ENCODE measurements at places on chromosomes 4 and X.

- no peak for DNase-seq
Measured at GRCh38 chr4:88489100-88489761, 32.3 kb downstream of the HERC5 start.

- DNase-seq: no peak
Measured at GRCh38 chr4:113419631-113420030, 341.9 kb downstream of the CAMK2D start.

DNA sequence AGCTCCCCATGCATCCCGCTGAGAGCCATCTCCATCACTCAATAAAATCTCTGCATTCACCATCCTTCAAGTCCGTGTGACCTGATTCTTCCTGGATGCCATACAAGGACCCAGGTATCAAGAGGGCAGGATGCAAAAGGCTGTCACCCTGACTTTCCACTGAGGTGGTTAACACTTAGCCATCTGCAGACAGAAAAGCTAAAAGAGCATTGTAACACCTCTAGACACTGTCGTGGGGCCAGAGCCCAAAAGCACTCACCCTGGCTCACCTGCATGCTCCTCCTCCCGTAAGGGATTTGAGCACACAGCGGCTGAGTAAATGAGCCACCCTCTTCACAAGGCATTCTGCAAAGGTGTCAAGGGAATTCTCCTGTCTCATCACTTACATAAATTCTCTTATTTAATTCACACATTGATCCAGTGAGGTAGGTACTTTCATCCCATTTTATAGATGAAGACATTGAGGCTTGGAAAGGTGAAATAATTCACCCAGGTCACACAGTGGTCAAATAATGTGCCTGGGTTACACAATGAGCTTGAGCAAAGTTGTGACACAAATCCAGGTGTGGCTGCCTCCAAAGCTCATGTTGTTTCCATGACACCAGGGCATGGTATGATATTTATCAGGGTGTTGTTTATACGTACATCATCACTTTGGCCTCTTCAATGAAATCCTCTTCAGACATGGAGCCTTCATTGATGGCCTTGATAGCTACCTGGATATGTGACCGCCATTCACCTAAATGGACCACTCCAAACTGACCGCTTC is 48.0 kb downstream of the TXK start:
- no peak for DNase-seq

DNA sequence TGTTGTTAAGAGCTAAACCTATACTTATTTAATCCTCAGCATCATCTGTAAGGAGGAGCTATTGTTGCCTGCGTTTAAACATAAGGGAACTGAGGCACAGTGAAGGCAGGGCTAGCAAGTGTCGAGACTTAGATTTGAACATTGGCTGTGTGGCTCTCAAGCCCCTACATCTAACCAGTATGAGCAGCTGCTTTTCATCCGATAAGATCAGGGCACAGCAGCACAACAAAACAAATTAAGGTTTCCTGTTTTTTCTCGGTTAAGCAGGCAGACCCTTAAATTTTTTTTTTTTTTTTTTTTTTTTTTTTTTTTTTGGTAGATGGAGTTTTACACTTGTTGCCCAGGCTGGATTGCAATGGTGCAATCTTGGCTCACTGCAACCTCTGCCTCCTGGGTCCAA is 35.6 kb downstream of the RAB40A start:
- DNase-seq: no peak

- DNase-seq: no peak
Measured at GRCh38 chr4:88690355-88690754, 7.3 kb downstream of the NAP1L5 start.

- DNase-seq: no peak
Measured at GRCh38 chrX:78109458-78109857, 5.4 kb downstream of the PGK1 start.

DNA sequence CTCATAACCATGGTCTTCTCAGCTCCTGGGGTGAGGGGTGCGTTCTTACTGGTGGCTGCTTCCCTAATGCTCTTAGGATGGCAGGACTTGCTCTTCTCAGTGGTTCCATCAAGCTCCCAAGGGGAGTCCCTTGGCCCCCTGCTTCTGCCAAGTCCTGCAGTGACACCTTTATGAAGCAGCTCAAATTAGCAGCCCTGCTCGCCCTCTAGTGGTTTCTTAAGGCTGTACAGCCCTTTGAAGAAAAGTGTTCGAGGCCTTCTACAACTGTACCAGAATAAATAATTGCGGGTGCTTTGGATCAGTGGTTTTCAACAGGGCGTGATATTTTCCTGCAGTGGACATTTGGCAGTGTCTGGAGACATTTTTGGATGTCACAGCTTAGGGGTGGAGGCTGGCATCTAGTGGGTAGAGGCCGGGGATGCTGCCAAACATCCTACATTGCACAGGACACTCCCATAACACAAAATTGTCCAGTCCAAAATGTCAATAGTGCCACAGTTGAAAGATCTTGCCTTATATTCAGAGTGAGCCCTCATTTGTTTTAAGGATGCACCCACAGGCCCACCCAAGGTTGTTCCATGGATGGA is 204.7 kb upstream of the S100G start:
- DNase-seq: peak; percentile 15

GRCh38 chrX:155747520-155747919 is 133.6 kb upstream of the VAMP7 start:
- no peak for DNase-seq

- no peak for DNase-seq
Measured at GRCh38 chrX:81304563-81304962, 102.7 kb downstream of the SH3BGRL start.

DNA sequence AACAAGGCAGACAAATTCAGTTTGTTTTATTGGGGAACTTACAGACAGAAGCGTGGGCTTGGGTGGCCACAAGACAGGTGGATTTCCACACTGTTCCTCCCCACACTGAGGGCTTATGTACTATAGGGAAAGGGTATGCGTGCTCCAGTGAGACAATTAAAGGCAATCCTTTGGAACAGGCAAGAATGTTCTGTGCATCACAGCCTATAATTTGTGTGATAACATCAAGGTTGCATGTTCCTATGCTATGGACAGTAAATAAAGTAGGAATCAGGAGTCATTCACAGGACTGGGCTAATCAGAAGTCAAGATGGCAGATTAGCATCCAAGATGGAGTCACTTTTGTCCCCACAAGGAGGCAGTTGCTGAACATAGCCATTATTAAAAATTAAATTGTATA is 84.6 kb upstream of the TRIM2 start:
- DNase-seq: no peak

- DNase-seq: no peak
Measured at GRCh38 chrX:154371789-154372300, 2.6 kb downstream of the FLNA start.

DNA sequence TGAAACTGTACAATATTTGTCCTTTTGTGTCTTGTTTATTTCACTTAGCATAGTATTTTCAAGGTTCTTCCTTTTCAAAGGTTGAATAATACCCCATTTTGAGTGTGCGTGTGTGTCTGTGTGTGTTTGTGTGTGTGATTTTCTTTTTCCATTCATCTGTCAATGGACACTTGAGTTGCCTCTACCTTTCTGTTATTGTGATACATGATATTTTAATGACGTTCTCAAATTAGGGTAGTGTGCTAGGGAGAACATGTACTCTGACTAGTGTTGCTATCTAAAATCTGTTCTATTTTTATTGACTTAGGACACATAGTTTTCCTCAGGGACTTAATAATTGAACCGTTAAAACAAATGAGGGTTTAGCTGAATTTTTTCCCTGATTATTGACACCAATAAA is 9.9 kb downstream of the MMRN1 start:
- DNase-seq: no peak

GRCh38 chr4:8773124-8773931 is 98.3 kb downstream of the HMX1 start:
- DNase-seq: no peak

GRCh38 chr4:60938181-60938580 is 261.9 kb upstream of the ADGRL3 start:
- no peak for DNase-seq

- DNase-seq: no peak
Measured at GRCh38 chr4:62797221-62797620, 1597.1 kb downstream of the ADGRL3 start.

DNA sequence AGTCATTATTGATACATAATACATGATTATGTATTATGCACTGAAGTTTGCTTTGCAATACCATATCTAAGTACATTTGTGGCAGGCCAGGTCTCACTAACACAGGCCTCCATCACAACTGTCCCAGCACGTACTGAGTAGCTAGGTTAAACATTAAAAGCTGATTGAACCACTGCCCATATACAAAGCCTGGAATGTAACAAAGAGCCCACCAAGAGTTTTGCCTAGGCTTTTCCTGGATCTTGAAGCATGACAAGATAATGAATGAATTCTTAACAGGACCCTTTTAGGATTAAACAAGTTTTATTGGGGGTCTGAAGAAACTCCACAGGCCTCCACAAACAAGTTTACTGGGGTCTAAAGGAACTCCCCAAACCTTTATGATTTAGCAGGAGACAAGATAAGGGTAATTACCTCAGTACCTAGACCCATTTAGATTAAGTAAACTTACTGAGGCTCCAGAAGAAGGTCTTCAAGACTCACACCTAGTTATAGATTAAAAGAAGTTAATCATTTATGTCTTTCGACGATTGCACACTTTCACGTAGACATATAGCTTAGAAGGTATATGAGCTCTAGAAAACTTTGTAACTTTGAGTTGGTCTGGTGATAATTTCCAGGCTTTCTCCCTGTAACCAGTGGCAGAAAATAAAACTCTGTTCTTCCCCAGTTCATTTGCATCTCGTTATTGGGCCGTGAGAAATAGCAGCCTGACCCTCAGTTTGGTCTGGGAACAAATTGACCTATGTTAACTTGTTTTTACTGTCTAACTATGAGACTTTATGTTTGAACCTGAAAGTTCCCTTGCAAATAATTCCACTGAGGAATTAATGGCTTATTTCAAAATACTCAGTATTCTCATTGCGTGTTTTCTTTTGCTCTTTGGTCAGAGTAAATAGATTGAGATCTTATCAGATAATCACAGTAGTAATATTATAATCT is 84.8 kb downstream of the PHEX start:
- DNase-seq: no peak

DNA sequence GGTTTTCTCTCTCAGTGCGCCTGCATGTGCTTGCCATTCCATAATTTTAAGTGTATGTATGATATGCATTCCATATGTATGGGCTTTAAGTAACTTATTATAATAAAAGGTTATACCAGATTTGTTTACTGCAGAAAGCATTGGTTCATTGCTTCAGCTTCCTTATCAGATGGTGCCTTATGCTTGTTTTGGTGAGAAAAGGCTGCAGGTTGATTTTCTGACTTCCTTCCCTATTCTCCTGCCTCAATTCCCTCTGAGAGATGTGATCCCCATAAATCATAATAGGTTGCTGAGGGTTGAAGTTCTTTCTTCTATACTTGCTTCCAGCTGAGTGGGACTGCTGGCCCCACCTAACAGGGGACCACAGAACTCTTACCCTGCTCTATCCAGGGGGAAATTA is 10.3 kb upstream of the CEP135 start:
- DNase-seq: no peak

GRCh38 chr4:17981063-17981462 is 40.5 kb downstream of the LCORL start:
- no peak for DNase-seq

DNA sequence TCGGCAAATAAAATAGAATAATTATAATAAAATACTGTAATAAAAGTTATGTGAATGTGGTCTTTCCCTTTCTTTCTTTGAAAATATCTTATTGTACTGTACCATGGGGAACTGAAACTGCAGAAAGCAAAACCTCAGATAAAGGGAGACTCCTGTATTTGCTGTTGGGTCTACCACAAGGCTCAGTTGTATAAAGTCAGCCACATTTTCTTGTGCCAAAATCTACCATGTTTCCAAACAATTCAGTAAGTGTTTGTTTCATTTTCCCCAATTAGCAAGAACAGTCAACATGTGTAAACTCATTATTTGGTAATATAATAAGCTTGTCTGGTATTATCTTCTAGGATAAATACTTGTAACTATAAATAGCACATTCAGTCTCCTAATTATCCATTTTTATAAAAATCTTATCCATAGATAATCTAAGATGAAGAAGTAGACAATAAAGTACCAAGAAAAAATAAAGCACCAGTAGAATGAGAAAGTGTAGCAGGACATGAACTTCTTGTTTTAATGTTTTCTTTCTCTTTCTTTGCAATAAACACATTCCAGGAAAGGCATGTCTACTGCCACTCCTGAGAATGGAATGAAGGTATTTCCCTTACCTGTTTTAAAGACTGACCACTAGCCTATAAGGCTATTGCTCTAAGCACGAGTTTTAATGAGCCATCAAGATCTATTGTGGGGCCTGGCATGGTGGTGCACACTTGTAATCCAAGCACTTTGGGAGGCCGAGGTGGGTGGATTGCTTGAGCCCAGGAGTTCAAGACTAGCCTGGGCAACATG is 15.0 kb upstream of the OTUD4 start:
- no peak for DNase-seq

DNA sequence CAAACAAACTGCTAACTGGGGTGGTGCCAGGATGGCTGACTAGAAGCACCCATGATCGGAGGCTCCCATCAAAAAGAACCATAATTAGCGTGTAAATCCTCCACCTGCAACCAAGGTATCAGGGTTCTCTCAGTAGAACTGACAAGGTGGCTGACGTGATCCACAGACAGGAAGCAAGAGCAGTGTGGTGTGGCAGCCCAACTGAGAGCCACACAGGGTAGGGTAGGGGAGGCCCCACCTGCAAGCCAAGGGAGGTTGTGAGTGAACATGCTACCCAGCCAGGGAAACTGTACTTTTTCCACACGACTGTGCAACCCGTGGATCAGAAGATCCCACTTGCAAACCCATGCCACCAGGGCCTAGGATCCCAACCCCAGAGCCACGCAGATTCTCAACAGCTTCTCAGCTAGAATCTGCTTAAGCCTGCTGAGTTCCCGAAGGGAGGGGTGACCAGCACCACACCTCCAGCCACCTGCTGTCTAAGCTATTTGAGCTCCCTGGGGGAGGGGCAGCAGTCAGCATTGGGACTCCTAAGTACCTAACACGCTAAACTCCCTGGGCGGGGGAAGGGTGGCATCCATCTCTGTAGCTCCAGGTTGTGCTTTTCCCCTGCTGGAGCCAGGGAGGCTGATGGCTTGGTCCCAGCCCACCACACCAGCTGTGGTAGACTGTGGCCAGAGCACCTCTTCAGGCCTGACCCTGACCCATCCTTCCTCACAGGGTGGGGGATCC is 425.1 kb downstream of the GPM6A start:
- DNase-seq: no peak

DNA sequence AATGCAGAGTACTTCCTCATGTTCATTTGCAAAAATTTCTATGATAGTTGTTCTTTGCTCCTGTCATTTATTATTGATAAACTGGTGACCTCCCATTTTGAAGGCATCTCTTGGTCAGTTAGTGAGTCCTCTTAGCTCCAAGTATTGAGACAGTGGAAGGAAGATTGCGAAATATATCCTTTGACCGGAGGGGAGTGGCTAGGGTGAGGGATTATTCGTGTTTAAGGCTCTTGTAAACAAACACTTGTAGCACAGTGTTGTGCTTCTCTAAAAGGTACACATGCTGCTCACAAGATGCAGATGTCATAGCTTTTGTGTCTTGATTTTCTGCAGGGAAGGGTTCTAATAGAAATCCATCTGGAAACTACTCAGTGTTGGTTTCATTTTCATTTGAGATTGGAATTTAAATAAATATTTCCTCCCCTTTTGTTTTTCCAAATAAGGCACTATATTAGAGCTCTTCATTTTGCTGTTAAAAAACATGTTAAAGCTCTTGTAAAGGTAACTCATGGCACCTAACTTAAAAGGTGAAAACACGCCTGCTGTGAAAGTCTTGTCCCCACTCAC is 21.8 kb downstream of the TXLNG start:
- no peak for DNase-seq

All from NCI-H1694 (cell line).